ENCODE measurements at places on chromosomes 2 and 18.

- no peak for DNase-seq
Observed at GRCh38 chr2:185215497-185215896, 523.1 kb upstream of the FSIP2 start.

DNA sequence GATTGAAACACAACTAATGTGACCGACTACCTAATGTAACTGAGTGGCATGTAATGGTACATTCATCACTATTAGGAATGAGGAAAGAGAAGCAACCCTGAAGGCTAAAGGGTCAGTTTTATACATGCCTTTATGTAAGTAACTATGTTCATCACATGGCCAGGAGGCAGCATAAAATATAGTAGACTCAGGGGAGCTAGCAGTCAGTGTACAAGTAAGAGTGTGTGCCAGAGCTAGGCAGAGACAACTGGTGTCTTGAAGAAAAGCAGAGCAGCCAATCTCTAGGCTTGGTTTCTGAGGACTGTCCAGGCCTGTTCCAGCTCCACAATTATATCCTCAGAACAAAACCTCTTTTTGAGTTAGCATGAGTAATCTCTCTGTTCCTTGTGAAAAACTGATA lies 18.1 kb downstream of the SMAD2 start:
- DNase-seq: no peak

GRCh38 chr2:42171396-42171980 lies 2.3 kb downstream of the EML4 start:
- DNase-seq: no peak

GRCh38 chr2:25088817-25089516 lies 47.1 kb downstream of the EFR3B start:
- DNase-seq: no peak

DNA sequence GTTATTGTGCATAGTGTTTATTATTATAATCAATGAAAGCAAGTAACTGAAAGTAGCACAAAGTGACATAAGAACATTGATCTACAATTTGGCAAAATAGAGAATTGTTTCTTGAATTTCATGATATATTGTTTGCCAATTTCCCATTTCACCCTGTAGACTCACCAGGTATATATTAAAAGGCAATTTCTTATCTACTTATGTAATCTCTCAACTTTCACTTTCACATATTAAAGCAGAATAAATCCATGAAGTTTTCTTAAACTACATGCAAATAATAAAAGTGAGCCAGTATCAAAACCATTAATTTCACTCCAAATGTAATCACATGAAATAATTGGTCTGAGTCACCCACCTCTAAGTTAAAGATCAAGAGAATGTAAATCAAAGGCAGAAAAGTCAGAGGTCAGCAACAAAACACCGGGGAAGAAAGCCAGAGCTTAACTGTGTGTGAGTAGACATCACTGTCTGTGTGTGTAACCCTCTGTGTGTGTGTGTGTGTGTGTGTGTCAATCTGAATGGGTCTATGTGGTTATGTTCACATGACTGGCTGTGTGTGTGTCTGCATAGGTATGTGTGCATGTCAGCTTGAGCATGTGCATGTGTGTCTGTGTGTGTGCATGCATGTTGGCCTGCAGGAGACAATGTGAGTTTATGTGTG lies 44.1 kb downstream of the ZNF385B start:
- DNase-seq: no peak

DNA sequence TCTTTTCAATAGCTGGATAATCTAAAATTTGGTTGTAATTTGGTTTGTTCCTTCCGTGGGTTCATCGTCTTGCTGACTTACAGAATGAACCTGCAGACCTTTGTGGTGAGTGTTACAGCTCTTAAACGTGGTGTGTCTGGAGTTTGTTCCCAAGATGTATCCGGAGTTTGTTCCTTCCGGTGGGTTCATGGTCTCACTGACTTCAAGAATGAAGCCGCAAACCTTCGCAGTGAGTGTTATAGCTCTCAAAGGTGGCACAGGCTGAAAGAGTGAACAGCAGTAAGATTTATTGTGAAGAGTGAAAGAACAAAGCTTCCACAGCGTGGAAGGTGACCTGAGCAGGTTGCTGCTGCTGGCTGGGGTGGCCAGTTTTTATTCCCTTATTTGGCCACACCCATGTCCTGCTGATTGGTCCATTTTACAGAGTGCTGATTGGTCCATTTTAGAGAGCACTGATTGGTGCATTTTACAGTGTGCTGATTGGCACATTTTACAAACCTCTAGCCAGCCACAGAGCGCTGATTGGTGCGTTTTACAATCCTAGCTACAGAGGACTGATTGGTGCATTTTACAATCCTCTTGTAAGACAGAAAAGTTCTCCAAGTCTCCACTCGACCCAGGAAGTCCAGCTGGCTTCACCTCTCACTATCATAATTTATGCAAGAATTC lies 16.6 kb downstream of the RALB start:
- no peak for DNase-seq

DNA sequence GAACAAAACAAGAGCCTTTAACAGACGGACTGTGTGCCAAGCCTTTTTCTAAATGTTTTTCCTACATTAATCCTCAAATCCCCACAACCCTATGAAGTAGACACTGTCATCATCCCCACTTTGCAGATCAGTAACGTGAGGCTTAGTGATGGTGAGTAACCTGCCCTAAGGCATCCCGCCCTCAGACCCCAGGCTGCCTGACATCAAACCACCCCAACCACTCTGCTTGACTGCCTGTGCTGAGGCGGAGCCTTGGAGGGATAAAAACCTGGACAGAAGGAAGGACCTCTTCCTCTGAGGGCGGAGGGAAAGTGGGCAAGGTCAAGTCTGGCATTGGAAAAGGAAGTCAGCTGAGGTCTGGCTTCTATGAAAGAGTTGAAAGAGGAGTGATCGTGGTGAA lies 104.6 kb downstream of the SP3 start:
- DNase-seq: no peak

GRCh38 chr2:206433686-206434085 lies 9.6 kb upstream of the ADAM23 start:
- no peak for DNase-seq

GRCh38 chr2:68282811-68283418 lies 30.6 kb upstream of the PPP3R1 start:
- DNase-seq: no peak

DNA sequence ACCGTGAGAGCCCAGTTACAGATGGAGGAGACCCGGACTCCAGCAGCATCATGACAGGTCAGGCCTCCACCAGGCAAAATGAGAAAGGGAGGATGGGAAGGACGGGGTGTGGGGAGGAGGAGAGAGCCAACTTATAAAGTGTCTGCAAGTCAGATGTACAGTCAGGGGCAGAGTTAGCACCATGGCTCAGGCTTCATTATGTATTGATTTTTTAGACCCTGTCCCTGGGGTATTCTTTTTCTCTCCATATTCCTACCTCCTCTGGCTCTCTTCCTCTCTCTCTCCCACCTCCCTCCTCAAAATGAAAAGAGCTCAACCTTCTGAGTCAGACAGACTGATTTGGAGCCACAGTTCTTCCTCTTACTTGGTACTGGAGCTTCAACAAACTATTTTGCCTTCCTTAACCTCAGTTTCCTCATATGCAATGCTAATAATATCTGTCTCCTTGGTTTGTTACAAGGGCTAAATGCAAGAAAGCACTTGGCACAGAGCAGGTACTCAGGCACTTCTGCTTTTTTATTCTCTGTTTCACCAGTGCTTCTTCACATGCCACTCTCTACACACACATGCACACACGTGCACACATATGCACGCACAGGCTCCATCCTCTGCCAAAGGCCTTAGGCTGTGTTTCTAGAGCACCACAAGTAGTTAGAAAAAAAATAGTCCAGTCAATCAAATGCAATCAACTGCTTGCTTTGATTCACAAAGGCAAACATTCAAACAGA lies 92.3 kb upstream of the PKDCC start:
- no peak for DNase-seq

DNA sequence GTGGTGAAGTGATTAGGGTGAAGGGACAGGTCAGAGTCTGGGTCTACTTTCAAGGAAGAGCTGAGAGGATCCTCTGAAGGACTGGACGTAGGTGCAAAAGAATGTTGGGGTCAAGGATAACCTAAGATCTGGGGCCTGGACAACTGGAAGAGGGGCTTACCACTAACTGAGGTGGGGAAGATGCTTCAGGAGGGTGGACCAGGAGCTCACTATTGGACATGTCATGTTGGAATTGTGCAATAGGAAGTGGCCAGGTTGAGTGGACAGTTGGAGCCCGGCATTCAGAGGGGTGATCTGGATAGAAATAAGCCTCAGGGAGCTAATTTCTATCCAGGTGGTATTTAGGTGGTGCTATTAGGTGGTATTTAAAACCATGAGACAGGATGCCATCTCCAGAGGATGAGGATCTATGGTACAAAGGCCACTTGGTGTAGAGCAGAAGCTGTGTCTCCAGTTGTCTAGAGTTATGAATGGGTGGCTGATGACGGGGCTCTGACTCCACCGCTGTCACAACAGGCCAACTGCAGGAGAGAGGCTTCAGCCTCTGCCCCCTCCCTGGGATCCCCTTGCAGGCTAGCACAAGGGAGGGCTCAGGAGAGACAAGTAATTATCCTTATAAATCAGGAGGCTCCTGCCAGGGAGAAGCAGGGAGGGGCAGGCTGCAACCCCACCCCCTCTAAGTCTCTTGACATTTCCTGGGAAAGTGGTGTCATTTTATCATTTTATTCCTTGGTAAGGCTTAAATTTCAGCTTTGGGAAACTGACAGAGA lies 158.0 kb downstream of the SMAD7 start:
- DNase-seq: no peak

- DNase-seq: no peak
Observed at GRCh38 chr2:58562276-58562675, 321.2 kb upstream of the FANCL start.

DNA sequence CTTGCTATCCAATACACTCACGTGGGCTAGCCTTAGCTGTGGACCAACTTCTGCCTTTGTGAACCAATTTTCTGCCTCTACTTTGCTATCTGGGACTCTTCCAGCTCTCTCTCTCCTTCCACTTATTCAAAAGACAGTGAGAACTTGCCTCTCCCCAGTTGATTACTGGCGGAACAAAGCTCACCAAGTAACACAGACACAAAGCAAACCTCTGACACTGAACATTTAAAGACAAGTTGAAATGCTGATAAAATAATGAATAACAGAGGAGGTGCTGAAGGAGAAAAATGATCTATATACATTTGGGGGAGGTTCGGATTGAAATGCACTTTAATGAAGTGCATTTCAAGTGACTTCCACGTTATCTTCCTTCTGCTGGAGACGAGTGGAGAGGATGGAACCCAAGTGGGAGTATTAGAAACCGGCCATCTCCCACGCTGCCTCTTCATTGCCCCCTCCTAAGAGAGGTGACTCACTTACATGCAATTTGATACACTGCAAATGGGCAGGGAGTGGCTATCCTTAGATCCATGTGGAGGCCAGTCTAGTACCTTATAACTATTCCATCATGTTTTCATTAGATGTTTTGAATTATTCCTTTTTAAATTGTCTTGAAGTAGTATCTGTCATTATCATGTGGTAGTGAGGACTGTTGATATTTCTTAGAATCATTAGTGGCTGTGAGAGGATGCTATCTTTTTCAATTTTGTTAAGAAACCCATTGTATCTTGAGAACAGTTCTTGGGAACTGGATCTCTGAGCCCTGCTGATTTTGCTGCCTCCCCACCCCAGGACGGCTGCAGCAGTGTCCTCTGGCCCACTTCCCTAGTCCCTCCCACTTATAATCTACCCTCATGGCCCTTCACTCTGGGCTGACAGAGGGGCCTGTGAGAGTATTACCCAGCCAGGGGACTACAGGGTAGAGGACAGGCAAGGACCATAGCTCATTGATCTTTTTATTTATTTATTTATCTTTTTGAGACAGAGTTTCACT lies 6.0 kb upstream of the GLI2 start:
- DNase-seq: no peak

DNA sequence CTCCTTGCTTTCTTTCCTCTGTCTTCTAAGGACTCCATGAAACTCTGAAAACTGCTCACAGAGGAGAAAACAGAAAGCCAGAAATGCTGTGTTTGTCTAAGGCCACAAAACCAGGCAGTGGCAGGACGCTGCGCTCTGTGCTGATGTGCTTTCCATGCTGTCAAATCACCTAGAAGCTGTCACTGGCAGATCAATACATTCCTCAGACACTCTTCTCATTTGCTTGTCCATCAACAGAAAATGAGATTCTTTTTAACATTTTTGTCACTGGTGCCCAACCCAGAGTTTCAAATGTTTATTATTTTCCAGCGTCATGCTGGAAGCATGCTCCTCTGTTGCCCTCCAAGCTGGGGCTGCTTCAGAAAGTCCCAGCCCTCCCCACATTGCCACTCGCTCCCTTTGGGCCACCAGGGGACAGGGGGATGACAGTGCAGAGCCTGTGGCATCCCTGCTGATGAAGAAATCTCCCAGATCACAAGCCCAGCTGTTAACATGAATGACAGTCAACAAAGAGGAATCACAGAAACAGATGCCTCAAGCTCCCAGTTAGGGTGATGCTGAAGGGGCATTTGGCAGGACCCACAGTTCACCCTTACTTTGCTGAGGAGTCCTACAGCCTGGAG lies 117.5 kb upstream of the MEIS1 start:
- no peak for DNase-seq

DNA sequence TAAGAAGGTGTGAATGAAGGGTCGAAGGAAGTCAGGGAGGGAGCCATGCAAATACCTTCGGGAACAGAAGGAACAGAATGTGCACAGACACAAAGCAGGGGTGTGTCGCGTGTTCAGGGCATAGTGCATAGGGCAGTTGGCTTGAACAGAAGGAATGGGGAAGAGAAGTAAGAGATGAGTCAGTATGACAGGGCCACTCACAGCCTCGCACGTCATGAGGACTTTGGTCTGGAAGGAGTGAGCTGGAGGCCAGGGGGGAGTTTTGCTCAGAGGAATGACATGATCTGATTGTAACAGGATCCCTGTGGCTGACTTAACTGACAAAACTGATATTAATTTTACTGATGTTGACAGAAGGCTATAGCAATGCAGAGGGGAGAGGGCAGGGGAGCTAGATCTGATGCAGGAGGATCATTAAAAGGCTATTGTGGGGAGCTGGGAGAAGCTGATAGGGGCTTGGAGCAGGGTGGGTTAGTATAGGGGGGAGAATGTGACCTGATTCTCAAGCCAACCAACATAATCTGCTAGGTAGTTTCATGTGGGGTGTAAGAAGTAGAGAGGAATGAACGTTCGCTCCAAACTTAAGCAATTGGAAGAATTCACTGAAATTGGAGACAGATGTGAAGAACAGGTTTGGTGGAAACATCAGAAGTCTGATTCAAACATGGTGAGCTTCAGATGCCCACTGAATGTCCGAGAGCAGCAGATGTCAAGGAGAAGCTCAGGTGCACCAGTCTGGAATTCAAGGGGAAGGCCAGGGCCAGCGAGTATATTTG lies 60.4 kb upstream of the COPS8 start:
- DNase-seq: no peak

GRCh38 chr2:25981596-25982272 lies 563 bp downstream of the KIF3C start:
- no peak for DNase-seq

- DNase-seq: no peak
Observed at GRCh38 chr2:172489681-172490080, 62.3 kb downstream of the ITGA6 start.

- peak; percentile 83 for DNase-seq
Observed at GRCh38 chr2:143632751-143633374, 503.6 kb downstream of the ARHGAP15 start.

GRCh38 chr2:8987410-8987809 lies 16.1 kb downstream of the MBOAT2 start:
- no peak for DNase-seq

Data from NCI-H187 treated with DMSO at 0.1 percent for 48 hours (cell line).